ENCODE measurements at places on chromosomes 5 and 9.

GRCh38 chr9:88833946-88834345, 157.3 kb upstream of the S1PR3 start:
- no peak for DNase-seq

DNA sequence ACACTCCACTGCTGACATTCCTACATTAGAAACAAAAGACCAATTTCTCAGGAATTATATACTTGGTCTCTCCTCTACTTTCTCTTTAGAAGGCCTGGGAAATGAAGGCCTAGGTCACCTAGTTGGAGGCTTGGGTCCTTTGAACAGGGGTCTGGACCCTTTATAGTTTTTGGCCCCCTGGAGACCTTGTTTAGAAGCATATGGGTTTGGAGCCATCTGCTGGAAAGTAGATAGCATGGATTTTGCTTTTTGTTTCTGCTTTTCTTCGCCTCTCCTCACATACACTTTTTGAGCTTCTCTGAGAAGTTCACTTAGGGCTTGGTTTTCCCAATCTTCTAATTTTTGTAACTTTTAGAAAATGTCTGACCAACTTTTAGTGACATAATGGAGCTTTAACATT, 67.1 kb upstream of the CDK20 start:
- DNase-seq: no peak

GRCh38 chr5:139473565-139473964, 2.8 kb downstream of the SMIM33 start:
- DNase-seq: no peak

- no peak for DNase-seq
Measured at GRCh38 chr5:139565411-139566305, 4.5 kb downstream of the UBE2D2 start.

- no peak for DNase-seq
Measured at GRCh38 chr9:90789862-90790261, 11.8 kb upstream of the SYK start.

DNA sequence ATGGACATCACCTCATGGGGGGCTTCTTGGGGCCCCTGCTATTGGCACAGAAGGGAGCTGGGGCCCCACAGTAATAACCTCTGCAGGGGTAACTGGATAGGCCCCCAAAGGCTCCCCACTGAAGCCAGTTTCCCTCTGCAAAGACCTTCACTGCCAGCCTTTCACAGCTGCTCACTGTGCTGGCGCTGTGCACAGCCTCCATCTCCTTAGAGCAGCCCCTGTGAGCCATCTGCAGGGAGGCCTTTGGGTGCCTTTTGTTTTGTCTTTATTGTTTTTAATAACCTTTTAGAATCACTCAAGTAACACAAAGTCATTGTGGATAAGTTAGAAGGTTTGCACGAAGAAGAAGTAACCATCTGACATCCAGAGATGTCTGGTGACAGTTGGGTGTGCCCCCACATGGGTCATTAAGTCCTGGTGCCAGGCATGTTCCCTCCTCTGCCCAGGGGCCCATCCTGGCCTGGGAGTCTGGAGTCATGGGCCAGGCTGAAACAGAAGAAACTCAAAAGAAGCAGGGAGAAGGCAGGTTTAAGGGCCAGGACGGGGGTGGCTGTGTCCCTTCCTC, 42.7 kb downstream of the NCS1 start:
- DNase-seq: no peak

GRCh38 chr9:83406921-83407320, 131.3 kb downstream of the FRMD3 start:
- DNase-seq: no peak

GRCh38 chr5:170025853-170026252, 45.6 kb upstream of the INSYN2B start:
- no peak for DNase-seq

DNA sequence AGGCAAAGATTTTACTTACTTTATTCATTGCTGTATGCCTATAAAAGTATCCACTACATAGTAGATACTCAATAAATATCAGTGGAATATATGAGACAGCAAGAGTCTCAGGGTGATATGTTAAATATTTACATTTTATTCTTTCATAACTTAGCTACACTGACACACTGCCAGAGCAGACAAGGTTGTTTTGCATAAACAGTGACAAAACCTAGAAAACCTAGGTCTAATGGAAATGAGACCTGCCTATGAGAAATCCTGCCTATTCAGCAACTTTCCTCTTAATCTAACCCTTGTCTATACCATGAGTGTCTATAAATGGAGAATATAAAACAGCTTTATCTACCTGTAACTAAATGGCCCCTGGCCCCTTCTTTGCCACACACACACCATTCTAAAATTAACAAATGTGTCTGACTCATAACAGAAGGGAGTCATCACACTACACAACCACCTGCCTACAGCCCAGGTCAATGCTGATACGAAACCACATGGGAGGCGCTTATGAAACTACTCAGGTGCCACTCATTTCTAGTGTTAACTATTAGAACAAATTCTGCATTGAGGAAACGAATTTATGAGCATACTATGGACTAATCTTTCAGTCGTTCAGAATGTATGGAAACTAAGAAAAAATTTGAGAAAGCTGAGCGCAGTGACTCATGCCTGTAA, 60.3 kb downstream of the UBAP2 start:
- DNase-seq: no peak

GRCh38 chr9:131731237-131731636, 8.6 kb downstream of the RAPGEF1 start:
- no peak for DNase-seq

GRCh38 chr5:150778517-150779396, at the start of gene SMIM3:
SMIM3 (plus strand) TSS chr5:150778757; CDS start chr5:150795441, 16,684 bp downstream.
- DNase-seq: no peak

- DNase-seq: no peak
Measured at GRCh38 chr5:72845889-72846288, 29.4 kb downstream of the TNPO1 start.

Measured in fibroblast of skin of left quadriceps (primary cell).